Natural killer cell (primary cell): ENCODE measurements at places on chromosomes 16 and 17. TPM values are rescaled to one million over a fixed set of nuclear protein-coding genes. Genes with fewer than 3 reads are reported as not detected.

SEZ6L2 gene
- not detected for total RNA-seq

CLEC18C gene
- total RNA-seq = 0.88 TPM

DNA sequence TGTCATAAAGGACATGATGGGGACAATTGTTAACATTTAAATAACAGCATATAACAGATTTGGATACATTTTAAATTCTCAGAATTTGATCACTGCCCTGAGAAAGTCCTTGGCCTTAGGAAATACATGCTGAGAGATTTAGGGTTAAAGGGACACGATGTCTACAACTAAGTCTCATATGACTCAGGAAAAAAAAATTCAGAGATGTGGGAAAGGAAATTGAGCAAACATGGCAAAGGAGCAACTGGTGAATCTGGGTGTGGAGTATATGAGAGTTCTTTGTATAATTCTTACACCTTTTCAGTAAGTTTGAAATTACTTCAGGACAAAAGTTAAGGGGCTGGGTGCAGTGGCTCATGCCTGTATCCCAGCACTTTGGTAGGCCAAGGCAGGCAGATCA, 18.2 kb downstream of the MPP3 start:
- no peaks in the 10 kb centered on the region for H3K4me1 ChIP-seq
- no peak overlapping the region for H3K27ac ChIP-seq
- H3K36me3 ChIP-seq = no peaks in the 10 kb centered on the region
- no peak overlapping the region for H3K4me3 ChIP-seq

GRCh38 chr17:43456661-43457361, 27.0 kb upstream of the DHX8 start:
- peaks cover 4% of the 10 kb centered on the region for H3K4me1 ChIP-seq
- DNase-seq = no peak
- H3K4me3 ChIP-seq = no peak overlapping the region
- H3K36me3 ChIP-seq = no peaks in the 10 kb centered on the region
- no peak overlapping the region for H3K27ac ChIP-seq

NUPR1 gene
- not detected for total RNA-seq

DNA sequence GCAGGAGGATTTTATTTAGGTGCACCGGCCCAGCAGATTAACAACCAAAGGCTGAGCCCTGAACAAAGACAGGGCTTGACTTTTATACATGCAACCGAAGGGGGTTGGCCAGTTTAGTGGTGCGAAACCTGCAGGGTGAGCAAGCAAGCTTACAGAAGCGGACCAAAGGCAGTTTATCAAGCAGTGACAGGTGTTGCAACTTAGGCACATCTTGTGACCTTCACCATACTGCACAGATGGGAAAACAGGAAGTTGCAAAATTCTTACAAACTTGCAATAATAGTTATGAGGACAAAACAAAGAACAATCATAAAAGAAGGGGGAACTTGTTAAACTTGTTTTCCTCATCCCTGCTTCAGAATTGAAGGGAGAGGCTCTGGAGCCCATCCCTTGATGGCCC, 1265.1 kb downstream of the CDH8 start:
- DNase-seq = no peak
- H3K4me1 ChIP-seq = no peaks in the 10 kb centered on the region
- no peaks in the 10 kb centered on the region for H3K27me3 ChIP-seq
- no peaks in the 10 kb centered on the region for H3K36me3 ChIP-seq

DNA sequence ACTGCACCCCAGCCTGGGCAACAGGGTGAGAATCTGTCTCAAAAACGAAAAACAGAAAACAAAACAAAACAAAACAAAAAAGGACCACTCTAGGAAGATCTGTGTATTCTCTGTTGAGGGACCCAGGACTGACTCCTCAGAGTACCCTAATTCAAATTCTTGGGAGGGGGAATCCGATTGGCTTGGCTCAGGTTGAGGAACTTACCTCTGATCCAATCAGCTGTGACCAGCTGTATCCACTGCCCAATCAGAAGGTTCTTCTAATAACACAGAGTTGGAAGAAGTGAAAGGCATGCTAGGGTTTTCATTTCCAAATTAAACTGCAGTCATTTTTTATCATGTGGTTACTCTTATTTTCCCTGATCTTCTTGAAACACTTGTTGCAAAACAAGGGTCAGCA, 105.9 kb upstream of the CACNG3 start:
- no peak for DNase-seq
- H3K4me3 ChIP-seq = no peak overlapping the region
- H3K4me1 ChIP-seq = peaks cover 7% of the 10 kb centered on the region
- no peak overlapping the region for H3K27ac ChIP-seq
- H3K27me3 ChIP-seq = no peaks in the 10 kb centered on the region

ZFP3 gene
- 7.2 TPM for total RNA-seq
